NCI-H1092 (cell line): ENCODE measurements at places on chromosomes 1 and 21.

DNA sequence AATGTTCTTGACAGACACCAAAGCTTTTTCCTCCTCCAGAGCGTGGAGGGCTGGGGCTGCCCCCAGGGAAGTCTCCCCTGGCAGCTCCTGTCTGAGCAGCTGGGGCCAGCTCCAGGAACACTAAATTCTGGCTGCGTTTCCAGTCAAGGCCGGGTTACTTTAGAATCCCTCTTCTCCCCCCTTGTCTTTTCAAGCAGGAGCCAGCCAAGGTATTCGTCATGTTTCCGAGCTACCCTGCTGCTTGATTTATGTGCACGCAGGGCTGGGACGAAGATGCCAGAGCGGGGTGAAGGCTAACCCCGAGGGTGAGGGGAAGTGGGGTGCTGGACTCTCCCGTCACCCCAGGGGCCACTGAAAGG is 68.1 kb upstream of the ANGPTL1 start:
- DNase-seq = no peak

GRCh38 chr1:108841703-108842102 is 15.2 kb downstream of the AKNAD1 start:
- DNase-seq = no peak

GRCh38 chr1:172588296-172589291 is 55.6 kb downstream of the SUCO start:
- DNase-seq = no peak

- no peak for DNase-seq
Measured at GRCh38 chr21:45727390-45727789, 83.9 kb downstream of the PCBP3 start.

DNA sequence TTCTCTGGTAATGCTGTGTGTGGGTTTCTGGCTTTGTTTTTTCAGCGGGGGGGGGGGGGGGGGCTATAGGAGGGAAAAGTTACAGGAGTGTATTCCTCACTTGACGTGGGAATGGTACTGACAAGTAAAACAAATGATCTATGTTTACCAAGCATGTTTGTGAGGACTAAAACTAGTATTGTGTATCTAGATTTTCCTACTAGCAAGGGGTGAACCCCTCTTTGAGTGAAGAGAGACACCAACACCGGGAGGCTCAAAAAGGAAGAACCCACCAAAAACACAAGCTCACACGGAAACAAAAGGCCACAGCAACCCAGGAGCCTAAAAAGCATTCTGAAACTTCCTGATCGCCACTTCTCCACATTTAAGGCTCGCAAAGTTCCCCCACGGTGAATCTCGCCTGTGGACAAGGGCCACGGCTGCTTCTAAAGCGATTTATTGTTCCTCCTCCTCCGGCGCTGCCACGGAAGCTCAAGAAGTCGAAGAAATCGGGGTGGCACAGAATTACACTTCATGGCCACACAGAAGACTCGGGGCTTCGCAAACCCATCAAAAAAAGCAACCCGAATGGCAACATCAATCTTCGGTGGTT is 703 bp downstream of the PUM1 start:
- peak; percentile 51 for DNase-seq

- DNase-seq = no peak
Measured at GRCh38 chr1:151537112-151537511, 3.0 kb upstream of the TUFT1 start.

DNA sequence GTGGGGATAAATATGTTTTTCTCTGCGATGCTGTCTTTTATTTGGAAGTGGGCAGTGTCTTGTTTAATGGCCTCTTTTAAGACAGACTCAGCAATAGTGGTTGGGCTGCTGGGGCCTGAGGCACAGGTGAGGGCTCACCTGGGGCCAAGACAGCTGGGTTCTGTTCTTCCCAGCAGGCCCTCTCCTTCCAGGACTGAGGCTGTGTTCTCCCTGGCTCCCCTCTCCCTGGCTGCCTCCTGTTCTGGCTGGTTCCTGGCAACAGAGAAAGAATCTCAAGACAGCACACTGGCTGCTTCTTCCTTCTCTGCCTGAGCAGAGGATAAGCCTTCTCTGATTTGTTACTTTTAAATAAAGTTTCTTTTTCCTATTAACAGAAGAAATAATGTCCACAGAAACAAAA is 7.4 kb upstream of the GRHL3 start:
- DNase-seq = no peak

- no peak for DNase-seq
Measured at GRCh38 chr1:237219751-237220642, 178.0 kb downstream of the RYR2 start.

GRCh38 chr1:234556245-234556943 is 53.6 kb downstream of the IRF2BP2 start:
- DNase-seq = no peak

DNA sequence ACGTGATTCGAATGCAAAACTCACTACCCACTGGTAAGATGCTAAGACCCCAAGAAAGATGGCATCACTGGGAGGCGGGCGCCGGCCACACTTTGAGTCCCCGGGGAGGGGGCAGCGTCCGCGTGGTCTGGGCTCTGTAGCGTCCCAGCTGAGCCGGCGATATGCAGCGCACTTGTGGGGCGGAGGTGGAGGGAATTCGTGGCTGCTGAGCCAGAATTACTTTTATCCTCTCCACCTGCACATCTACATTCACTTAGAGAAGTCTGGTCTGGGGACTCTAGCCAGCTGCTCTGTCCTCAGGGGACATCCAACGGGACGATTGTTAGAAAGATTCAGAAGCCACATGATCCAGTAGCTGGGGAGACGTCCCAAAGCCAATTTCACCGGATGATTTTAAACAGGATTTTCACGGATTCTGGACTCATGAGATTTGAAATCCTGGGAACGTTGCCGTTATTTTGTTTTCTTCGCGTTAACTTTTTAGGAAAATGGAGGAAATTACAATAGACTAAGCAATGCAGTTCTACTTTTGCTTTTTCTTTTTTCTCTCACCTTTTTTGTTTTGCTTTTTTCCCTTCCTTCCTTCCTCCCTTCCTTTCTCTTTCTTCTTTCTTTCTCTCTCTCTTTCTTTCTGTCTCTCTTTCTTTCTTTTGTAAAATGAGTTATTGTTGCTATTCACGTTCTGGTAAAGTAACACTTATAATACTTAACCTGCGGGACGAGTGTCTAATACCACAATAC is 1.3 kb downstream of the JAM2 start:
- DNase-seq = no peak

- DNase-seq = peak; percentile 53
Measured at GRCh38 chr21:38954588-38955004, 148.9 kb downstream of the ETS2 start.

- no peak for DNase-seq
Measured at GRCh38 chr1:204711103-204711946, 25.8 kb upstream of the LRRN2 start.

GRCh38 chr1:4312024-4312423 is 342.4 kb upstream of the AJAP1 start:
- no peak for DNase-seq

DNA sequence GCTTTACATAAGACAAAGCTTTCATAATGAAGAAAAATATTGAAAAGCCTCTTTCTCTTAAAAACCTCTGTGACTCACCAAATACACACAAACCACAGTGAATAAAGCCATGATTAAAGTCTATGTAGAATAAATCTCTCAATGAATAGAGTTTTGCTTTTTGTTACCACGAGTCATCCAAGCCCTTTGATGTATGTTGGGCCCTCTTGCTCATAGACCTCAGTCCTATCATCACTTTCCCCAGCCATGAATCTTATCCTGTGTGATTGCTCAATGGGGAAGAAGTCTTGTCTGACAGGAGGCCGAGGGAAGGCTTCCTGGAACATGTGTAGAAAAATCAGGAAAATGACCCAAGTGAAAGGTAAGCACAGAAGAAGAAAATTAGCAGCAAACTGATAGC is 60.8 kb downstream of the NGF start:
- no peak for DNase-seq

DNA sequence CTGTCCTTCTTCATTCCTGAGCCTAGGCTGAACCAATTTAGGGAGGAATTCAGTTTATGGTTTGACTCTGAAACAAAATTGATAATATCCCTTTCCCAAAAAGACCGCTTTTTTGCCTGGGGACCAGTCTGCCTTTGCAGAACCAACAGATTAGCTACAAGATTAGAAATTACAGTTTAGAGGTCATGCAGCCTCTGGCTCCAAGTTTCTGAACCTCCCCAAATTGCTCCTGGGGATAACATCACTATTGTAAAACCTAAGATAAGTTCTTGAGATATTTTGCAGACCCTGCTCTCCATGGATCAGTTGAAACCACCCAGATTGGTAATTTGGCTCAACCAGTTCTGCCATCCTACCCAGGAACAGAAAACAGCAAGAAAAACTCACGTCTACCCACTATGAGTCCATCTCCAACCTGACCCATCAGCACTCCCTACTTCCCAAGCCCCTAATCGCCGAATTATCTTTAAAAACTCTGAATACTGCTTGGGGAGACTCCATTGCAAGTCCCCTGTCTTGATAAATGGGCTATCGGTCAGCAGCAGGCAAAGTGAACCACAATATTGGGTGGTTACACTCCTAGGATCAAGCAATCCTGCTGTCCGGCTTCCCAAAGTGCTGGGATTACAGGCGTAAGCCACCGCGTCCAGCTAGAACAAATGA is 605 bp upstream of the RABGGTB start:
- DNase-seq = no peak
